ENCODE measurements at places on chromosomes 5 and 9. TPM values are rescaled to one million over a fixed set of nuclear protein-coding genes. Genes with fewer than 3 reads are reported as not detected.

DRD1 gene
- total RNA-seq: not detected

PRRX2 gene
- total RNA-seq: 0.76 TPM

ACOT12 gene
- not detected for total RNA-seq

DNA sequence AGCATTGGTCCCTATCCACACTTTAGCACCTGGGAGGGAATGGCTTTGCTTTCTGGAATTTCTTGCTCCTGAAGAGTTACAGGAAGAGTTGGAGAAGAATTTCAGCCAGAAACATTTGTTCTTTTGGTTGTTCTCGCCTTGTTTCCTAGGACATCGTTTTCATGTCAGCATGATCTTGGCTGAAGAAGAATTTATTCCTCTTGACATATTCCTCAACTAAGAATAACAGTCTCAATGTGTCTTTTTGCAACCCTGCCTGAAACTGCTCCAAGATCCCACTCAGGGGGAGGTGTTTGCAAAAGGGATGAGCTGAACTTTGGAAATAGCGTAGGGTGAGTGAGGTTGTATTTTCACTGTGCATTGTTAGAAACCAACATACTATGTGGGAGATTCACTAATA lies 26.1 kb downstream of the MAMDC2 start:
- no peak for DNase-seq
- H3K4me1 ChIP-seq: no peaks in the 10 kb centered on the region
- H3K36me3 ChIP-seq: no peaks in the 10 kb centered on the region
- peaks cover 19% of the 10 kb centered on the region for H3K27me3 ChIP-seq

GRCh38 chr9:35277171-35277520 lies 115.3 kb downstream of the UNC13B start:
- H3K27ac ChIP-seq: peak overlapping the region; percentile 70
- peaks cover 11% of the 10 kb centered on the region for H3K36me3 ChIP-seq
- DNase-seq: no peak
- peaks cover 41% of the 10 kb centered on the region for H3K4me1 ChIP-seq
- no peak overlapping the region for H3K4me3 ChIP-seq
- H3K27me3 ChIP-seq: peaks cover 14% of the 10 kb centered on the region

- H3K4me3 ChIP-seq: no peak overlapping the region
- H3K27me3 ChIP-seq: no peaks in the 10 kb centered on the region
- H3K27ac ChIP-seq: no peak overlapping the region
- no peaks in the 10 kb centered on the region for H3K36me3 ChIP-seq
- H3K4me1 ChIP-seq: no peaks in the 10 kb centered on the region
Observed at GRCh38 chr9:38039090-38039906, 29.7 kb downstream of the SHB start.

DNA sequence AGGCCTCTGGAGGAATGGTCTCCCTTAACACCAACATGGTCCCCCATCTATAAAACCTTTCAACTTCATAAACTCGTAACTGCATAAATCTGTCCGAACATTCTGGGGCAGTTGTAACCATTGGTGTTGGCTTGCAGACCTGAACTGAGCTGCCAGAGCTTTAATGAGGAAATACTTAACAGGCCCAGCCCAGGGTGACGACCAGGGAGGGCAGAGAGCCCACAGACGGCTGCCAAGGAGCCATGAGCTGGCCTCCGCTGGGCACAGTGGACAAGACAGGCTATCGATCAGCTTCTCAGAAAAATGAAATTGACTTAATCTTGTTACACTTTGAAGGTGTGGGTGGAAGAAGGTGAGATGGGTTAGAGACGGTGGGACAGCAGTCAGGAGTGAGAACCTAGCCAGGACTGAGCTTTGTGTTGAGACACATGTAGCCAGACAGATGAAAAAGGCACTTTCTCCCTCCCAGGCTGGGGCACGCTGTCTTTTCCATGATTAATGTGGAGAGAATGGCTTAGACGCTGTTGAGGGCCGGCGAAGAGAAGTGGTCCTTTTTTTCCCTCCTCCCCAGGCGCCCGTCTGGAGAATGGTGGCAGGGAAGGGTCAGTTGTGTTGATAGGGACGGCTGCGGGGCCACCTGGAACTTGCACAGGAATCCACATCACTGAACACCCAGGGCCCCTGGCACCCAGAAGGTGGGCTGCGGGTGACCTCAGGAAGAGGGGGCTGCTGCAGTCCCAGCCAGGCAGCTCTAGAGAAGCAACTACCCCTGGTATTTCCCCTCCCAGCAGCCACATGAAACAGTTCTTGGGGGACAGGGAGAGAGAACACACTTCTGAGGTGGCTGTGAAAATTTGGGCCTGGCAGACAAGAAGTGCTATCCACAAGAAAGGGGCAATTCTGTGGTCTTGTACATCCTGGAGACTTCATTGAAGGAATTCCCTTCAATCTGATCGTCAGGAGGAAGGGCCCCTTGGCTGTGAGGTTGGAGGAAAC lies 27.3 kb upstream of the TCOF1 start:
- H3K27ac ChIP-seq: no peak overlapping the region
- no peak for DNase-seq
- no peaks in the 10 kb centered on the region for H3K27me3 ChIP-seq

Measured in activated naive CD8-positive, alpha-beta T cell treated with anti-CD3 and anti-CD28 coated beads for 36 hours (primary cell).